Hematopoietic multipotent progenitor cell treated with erythropoietin and hydrocortisone succinate and interleukin-3 and kit ligand, for 15 days (in vitro differentiated cells): ENCODE measurements at places on chromosomes 1 and 21.

DNA sequence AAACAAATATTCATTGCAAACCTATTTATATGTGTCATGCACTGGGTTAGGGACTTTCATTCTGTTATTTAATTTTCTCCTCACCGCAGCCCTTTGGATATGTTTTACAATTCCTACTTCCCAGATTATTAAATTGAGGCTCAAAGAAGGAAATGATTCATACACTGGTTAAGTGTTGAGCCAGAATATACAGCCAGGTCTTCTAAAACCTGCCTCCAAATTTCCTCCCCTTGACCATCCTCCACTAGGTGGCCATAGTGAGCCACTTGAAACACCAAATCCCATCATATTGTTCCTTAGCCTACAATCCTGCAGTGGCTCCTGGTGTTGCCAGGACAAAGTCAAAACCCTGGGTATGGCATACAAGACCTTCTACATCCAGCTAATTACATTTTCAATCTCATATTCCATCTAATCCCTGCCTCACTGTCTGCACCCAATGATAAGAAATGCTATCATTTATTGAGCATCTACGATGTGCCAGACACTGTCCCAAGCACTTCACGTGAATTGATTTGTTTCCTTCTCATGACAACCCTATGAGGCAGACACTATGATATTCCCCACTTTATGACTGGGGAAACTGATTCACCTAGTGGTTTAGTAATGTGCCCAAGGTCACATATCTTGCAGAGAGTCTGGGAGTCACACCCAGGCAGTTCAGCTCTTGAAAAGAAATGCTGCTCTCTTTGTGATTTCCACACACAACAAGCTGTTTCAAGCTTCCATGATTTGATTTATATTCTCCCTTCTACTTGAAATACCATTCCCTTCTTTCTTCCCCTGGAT, 23.6 kb upstream of the KIRREL1 start:
- DNase-seq = peak; percentile 14

DNA sequence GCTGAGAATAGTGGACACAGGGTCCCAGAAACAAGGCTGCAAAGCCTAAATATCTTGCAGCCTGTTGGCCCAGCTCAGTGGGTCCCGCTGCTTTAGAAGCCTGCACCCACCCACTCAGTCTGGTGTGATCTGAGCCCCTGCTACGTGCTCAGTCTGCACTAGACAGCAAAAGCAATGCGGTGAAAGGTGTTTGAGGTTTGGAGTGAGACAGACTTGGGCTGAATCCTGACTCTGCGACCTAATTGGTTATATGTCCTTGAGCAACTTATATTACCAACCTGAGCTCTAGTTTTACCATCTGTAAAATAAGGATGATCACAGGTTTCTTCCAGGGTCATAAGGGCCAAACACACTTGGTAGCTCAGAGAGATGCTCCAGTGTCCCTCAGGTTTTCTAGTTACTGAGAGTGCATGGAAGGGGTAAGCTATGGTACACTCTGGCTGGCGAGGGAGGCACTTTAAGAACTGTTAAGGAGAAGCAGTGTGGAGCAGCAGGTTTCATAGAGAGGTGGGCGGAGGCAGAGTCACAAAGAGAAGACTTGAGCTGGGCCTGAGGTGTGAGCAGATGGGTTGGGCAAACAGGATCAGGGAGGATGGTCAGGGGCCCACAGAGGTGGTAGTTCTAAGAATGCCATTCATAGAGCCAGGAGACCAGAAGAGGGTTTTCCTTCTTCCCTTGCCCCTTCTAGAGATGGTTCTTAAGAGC, 10.1 kb downstream of the TMEM200B start:
- DNase-seq = no peak

DNA sequence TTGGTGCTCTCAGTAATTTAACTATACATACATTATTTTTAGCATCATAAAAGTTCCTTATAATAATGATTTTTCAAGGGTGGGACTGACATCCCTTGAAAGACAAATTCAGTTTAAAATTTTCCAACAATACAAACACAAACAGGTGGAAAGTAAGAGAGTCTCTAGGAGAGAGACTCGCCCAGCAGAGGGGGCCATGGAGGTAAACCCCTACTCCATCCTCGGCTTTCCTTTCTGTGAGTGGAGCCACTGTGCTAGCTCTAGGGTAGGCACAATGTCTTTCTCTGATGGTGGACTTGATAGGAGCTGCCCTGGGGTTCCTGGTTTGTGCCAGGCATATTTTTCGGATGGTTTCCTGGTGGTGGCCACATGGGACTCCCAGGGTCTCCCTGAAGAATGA, 8.3 kb downstream of the CSMD2 start:
- no peak for DNase-seq

DNA sequence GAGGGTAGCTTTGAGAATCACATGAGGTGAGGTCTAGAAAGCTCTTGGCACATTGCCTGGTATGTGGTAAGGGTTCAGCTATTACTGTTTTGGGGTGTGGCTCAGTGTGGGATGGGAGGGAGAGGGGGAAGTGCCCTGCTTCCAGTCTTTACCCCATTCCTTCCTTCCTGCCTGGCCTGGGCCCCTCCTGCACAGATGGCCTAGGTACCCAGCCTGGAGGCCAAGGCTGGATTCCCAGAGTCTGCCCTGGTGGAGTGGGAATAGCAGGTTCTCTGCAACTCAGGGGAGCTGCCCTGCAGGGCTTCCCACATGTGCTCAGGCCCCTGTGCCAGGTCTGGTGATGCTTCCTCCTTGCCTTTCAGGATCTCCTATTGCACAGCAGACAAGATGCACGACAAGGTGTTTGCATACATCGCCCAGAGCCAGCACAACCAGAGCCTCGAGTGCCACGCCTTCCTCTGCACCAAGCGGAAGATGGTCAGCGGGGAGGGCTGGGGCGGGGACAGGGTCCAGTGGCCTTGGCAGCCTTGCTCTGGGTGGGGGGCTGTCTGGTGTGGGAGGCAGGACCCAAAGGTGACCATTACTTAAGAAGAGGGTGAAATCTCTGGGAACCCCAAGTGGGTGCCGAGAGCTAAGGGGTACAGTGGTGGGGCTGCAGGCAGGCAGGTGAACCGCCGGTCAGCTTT, 13.5 kb downstream of the LDLRAP1 start:
- peak; percentile 15 for DNase-seq

- DNase-seq = peak; percentile 22
These were observed 10.8 kb downstream of the GPR3 start for GRCh38 chr1:27403065-27403726.

GRCh38 chr1:244628789-244629188, 24.1 kb upstream of the DESI2 start:
- DNase-seq = no peak
